ENCODE measurements at places on chromosomes 12 and 14.

DNA sequence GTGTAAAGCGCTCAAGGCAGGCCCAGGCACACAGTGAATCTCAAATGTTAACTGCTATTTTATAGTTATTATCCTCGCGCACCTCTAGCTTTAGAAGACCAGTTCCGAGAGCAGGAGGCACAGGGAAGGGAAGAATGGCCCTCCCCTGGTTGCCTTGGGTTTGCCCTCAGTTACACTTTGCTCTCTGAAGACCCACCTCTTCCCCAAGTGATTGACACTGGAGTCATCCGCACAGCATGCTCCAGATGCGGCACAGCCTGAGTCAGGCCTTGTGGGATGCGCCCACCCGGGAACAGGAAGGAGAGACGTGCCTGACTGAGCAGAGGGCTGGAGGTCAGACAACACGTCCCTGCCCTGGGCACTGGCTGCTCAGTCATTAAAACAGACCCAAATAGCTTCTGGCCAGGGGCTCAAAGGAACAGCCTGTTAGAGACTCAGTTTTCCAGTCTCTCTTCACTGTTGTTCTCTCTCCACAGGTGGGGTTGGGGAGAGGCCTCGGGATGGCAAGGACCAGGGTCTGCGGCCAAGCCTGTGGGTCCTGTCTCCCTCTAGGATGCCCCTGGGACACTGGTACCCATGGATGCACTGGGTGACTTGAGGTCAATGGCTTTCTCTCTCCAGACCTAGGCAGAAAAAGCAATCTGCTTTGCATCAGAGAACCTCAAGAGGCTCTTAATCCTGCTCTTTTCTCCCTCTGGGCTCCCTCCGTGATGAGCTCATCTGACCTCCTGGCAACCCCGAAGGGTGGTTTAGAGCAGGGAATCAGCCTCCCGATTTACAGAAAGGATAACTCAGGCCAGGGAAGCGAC, 13.6 kb upstream of the MLXIP start:
- DNase-seq: peak; percentile 20

GRCh38 chr14:103714063-103714724, 1.1 kb downstream of the XRCC3 start:
- no peak for DNase-seq

GRCh38 chr12:93836620-93837260, 159.6 kb downstream of the CRADD start:
- no peak for DNase-seq

DNA sequence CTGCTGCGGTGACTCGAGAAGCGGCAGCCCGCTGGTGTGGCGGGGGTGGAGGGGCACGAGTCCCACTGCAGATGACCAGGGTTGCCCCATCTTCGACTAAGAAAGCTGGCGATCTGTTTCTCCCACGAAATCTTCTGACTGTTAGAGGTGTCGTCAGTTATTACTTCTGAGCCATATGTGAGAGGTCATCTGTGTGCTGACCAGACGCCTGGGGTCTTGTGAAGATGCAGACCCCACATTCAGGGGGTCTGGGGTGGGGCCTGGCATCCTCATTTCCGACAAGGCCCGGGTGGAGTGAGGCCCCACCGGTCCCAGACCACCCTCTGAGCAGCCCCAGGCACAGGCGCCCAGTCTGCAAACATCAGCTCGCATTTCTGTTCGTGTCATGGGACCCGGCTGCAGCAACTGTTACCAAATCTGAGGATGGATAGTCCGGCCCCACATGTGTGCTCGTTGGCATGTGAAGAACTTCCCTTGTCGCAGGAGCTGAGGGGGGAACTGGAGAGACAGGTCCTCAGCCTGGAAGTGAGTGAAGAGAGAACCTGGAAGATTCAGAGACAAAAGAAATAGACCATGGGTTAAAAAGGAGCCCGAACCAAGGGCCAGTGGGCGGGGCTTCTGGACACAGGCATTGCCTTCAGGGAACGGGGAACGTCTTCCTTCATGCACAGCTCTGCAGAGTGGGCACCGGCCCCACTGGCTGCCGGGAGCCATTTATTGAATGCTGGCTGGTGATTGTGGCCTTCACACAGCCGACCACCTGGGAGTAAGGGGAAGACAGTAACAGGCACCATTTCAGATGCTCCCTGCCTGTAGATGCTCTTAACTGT, 135.2 kb downstream of the ADGRD1 start:
- no peak for DNase-seq

- DNase-seq: no peak
Measured at GRCh38 chr14:104378698-104379113, 200.9 kb upstream of the C14orf180 start.

- no peak for DNase-seq
Measured at GRCh38 chr14:90159688-90160087, 96.7 kb upstream of the PSMC1 start.

GRCh38 chr12:95336387-95337067, 118.9 kb downstream of the VEZT start:
- peak; percentile 93 for DNase-seq

- DNase-seq: no peak
Measured at GRCh38 chr12:108215458-108215857, 86.4 kb downstream of the WSCD2 start.

GRCh38 chr12:109329686-109330085, 18.0 kb upstream of the MYO1H start:
- no peak for DNase-seq

- no peak for DNase-seq
Measured at GRCh38 chr14:34021096-34021495, 70.2 kb upstream of the EGLN3 start.

DNA sequence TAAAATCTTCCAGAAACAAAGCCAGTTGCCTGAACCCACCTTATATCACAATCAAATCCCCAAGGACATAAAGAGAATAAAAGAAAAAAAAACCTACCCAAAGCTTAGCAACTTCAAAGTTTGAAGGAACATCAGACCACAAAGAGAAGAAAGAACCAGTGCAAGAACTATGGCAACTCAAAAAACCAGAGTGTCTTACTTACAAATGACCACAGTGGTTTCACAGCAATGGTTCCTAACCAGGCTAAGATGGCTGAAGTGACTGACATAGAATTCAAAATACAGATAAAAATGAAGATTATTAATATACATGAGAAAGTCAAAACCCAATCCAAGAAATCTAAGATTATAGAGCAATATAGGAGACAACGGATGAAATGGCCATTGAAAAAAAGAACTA, 56.7 kb downstream of the APOBEC1 start:
- DNase-seq: no peak

- no peak for DNase-seq
Measured at GRCh38 chr14:57560681-57561080, 67.0 kb upstream of the CCDC198 start.

GRCh38 chr12:131100031-131100674, 146.4 kb downstream of the ADGRD1 start:
- no peak for DNase-seq

GRCh38 chr14:37061697-37062096, 110.7 kb downstream of the SLC25A21 start:
- no peak for DNase-seq

DNA sequence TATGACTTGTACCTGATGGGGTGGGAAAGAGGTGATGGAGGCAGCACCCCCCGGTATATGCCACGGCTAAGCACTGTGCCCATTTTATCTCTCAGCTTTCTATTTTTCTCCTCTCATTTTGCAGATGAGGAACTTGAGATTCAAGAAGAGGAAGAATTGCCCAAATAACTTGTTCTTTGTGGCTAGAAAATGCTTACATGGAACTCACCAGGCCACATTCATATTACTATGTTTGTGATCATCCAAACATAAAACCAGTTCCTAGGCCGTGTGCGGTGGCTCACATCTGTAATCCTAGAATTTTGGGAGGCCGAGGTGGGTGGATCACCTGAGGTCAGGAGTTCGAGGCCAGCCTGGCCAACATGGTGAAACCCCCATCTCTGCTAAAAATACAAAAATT, 14.5 kb upstream of the PSMD9 start:
- DNase-seq: no peak

DNA sequence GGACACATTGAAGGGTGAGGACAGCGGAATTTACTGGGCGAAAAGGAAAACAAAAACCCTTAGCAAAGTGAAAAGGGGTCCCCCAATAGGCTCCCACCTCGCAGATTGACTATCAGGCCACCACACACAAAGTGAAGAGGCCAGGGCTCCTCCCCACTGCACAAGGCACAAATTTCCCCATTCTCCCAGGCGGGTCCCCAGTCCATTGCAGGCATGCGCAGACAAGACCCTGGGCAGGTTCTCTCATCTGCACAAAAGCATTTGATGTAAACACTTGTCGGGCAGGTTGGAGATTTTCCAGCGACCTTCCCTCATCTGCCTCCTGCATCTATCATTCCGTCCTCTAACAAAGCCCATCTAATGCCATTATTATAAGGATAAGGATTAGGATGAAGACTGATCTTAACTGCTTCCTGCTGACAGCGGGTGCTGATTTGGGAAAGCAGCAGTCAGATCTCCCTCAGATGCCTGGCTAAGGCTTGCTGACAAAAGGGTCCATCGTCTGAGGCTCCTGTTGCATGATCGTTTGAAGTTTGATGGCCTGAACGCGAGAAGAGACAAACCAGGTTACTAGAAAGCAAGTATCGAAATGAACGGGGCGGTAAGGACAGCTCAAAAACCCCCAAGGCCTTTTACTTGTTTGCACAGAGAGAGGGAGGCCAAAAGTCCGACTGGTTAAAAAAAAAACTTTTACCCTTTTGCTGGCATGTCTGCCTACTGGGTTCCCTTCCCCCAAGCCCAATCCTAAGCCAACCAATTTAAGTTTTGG, 14.4 kb downstream of the ASCL4 start:
- no peak for DNase-seq

DNA sequence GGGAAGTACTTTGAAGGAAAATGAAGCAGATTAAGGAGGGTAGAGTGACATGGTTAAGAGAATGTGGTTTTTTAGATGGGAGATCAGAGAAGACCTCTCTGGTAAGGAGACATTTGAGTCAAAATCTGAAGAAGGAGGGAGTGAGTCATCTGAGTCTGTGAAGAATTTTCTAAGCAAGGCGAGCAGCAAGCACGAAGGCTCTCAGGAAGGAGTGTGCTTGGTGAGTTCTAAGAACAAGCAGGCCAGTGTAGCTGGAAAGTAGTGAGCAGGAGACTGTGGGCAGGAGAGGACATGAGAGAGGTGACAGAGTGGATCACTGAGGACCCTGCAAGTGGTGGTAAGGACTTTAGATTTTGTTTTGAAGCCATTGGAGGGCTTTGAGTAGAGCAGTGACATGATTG, 76.3 kb upstream of the FUT8 start:
- DNase-seq: no peak

Measured in muscle of leg (tissue), 16 donors.